ENCODE measurements at places on chromosomes 2 and 18.

GRCh38 chr2:134396493-134396892 lies 142.6 kb downstream of the MGAT5 start:
- no peak for DNase-seq

DNA sequence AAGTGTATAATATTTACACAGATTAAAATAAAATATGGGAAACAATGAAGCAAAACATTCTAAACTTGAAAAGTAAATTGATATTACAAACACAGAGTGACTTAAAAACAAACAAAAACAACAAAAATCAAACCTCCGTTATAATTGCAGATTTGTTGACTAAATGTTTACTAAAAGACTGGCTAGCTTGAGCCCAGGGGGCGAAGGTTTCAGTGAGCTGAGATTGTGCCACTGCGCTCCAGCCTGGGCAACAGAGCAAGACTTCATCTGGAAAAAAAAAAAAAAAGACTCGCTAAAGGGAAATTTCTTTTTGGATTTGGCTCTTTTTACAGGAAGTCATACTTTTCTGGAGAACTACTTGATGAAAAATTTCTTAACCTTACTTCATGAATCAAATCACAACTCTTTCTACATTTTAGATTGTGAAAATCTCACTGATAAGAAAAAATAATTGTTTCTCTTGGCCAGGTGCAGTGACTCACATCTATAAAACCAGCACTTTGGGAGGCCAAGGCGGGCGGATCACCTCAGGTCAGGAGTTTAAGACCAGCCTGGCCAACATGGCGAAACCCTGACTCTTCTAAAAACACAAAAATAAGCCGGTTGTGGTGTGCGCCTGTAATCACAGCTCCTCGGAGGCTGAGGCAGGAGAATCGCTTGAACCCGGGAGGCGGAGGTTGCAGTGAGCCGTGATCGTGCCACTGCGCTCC lies 9.7 kb downstream of the TFPI start:
- DNase-seq: no peak

DNA sequence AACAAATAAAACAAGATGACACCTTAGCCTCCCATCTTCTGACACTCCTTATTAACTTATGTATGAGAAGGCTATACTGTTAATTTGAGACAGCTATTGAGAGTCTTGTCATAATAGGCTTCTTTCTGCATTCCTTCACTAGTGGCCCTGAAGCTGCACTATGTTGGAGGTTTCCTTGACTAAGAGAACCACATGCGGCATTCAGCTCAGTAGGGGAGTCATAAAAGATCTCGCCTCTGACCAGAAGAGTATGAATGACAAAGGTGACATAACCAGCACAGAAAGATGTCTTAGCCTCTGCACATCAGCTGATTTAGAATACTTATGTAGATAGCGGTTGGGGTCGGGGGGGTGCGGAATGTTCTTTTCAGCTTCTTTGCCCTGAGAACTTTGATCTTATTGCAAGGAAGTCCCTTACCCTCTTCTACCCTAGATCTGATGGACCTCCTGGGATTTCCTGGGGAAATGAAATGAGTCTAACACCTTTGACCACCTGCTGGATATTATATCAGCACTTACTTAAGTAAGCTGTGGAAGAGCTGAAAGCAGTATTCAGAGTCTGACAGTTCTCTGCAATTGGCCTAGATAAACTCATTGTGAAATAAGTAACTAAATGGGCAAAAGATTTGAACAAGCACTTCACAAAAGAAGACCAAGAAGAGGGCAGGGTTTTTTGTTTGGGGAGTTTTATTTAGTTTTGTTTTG lies 24.2 kb downstream of the RBM45 start:
- DNase-seq: no peak

GRCh38 chr2:49693961-49694360 lies 539.6 kb upstream of the FSHR start:
- no peak for DNase-seq

- no peak for DNase-seq
Observed at GRCh38 chr2:179171371-179171770, 93.3 kb downstream of the SESTD1 start.

DNA sequence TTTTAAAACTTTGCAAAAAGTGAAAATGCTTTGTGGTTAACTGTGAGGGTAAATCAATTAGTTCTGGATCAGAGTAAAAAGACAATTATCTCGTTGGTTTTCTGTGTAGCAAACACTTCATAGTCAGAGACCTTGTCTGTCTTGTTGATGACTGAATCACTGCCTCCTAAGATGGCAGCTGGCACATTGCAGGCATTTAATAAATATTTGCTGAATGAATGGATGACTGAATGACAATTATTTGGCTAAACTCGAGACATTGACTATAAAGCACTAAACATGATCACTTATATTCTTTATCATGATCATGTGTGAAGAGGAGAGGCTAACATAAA lies 96.2 kb downstream of the MAIP1 start:
- no peak for DNase-seq

DNA sequence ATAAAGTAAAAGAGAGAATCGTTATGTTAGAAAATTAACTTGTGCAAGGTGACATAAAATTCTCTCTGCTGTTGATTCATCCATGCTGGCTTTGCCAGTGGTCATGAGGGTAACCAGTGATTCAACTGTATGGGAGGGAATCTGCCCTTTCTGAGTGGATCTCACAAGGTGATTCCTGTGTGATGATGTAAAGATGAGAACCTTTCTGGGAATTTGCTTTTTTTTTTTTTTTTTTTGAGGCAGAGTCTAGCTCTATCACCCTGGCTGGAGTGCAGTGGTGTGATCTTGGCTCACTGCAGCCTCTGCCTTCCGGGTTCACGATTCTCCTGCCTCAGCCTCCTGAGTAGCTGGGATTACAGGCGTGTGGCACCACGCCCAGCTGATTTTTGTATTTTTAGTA lies 23.3 kb downstream of the RAB31 start:
- DNase-seq: no peak

- no peak for DNase-seq
Observed at GRCh38 chr2:120929829-120930228, 194.2 kb downstream of the GLI2 start.

DNA sequence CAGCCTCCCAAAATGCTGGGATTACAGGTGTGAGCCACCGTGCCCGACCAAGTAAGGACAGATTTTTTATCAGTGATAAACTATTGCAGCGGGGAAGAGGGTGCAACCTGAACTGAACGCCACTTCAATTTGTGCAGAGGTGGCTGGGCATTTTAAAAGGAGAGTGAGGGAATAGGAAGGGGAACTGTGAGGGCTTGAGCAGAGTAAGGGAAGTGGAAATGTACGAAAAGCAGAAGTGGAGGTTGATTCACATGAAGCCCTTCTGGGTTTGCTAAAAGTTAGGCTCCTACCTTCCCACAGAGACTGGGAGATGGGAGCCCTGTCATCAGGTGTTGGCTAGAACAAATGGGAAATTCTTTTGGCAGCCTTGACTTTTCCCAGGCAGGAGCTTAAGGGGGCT lies 6.1 kb downstream of the STK11IP start:
- no peak for DNase-seq

DNA sequence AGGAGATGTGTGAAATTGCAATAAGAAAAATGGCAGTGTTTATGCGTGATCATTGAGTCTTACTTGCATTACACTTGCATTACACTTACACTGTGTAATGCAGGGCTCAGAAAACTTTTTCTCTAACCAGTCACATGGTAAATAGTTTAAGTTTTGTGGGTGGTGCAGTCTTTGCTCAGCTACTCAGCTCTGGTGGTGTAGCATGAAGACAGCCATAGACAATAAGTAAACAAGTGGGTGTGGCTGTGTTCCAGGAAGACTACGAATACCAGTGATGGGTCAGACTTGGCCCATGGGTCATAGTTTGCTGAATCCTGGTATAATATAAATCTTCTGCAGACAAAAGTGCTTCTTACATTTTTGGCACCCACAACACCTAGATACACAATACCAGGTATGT lies 115.6 kb upstream of the CYP1B1 start:
- no peak for DNase-seq

DNA sequence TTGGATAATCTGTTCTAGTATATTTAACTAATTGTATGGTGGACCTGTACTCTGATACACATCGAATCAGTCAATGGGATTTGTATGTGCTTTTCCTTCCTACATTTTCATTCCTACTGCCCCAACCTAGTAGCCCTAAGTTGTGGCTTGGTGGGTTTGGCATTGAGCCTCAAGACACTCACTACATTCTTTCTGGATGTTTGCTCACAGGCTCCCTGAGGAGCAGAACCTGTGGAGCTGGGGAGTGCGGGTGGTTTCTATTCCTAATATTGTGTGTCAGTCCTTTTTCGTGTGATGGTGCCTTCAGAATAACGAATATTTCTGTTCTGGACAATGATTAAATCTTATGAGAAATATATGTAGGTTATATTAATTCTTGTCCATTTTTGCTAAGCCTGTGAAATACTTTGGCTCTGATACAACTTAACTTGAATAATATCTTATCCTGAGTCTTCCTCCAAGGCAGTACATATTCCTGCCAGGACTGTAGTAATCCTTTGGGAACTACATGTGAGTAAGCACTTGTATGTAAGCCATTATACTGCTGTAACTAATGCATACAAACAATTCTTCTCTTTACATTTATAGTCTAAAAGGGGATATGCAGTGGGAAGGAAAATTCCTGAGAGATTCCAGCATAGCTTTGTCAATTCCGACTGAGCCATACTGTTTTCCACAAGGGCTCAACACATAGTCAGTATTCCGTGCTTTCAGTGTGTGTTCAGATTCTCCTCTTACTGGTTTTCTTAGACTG lies 150.6 kb downstream of the AGPS start:
- no peak for DNase-seq

DNA sequence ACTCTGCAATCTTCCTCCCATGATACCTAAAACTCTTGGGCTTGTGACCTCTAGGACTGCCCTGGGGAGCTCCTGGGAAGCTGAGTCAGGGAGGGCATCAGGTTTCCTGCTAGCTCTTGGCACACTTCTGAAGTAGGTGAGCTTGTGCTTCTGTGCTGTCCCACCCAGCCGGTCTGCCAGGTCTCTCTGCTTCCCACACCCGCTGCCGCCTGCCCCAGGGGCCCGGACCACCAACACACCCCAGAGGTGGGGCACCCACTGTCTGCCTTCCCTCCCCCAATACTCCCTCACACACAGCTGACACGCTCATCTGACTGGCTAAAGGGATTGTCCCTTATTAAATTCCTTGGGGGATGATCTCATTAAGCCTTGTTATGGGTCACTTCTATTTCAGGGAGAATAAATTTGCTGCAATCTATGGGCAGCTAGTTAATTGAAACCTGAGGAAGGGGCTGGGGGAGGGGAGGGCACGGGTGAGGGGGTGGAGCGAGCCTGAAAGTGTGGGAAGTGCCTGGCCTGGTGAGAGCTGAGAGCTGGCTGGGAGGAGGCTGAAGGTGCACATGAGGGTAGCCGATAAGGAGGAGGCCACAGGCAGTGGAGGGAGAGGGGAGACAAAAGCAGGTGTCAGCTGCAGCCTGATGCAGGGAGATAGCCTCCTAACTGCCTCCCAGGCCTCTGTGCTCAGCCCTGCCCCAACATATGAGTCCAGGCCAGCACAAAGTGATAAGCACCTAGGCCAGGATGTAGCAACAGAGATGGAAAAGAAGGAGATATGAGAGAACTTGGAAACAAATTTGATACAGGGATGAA lies 48.8 kb downstream of the HAUS1 start:
- DNase-seq: no peak

GRCh38 chr2:25371253-25372241 lies 29.8 kb upstream of the DNMT3A start:
- no peak for DNase-seq

GRCh38 chr2:29747786-29748470 lies 173.5 kb downstream of the ALK start:
- DNase-seq: no peak

GRCh38 chr2:188028739-188029138 lies 262.9 kb upstream of the GULP1 start:
- DNase-seq: no peak

GRCh38 chr18:45110577-45111501 lies 430.2 kb downstream of the SETBP1 start:
- DNase-seq: no peak

DNA sequence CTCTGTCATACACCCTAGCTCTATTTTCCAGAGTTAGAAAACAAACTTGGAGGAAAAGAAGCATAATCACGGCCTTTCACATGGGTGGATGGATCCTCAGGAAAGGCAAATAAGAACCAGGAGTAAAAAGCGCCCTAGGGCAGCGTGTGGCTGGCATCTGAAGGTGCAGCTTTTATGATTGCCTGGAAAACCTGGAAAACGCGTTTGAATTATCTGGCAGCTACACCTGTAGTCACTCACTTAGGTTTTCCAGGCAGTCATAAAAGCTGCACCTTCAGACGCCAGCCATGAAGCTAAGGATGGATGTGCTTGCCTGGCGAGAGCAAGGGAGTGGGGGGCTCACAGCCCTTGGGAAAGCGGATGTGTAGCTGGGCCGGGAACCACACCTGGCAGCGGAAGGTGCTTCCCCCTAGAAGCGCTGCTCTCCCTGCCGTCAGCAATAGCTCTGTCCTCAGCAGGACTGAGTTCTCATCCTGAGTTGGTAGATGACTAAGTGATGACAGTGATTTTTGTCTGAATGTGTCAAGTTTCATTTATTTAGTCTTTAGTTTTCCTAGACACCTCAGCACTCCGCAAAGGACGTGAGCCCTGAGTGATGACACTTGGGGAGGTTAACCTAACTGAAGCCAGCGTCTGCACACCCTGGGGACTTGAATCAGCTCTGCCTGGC lies 82.0 kb downstream of the DCDC2C start:
- DNase-seq: no peak

GRCh38 chr18:7686278-7686677 lies 119.2 kb downstream of the PTPRM start:
- no peak for DNase-seq

- no peak for DNase-seq
Observed at GRCh38 chr2:234841321-234842015, 110.3 kb upstream of the SH3BP4 start.
